A549 treated with Hydrocortisone at 1 μM for 4 hours (cell line): ENCODE measurements at places on chromosomes 4 and X. TPM values are rescaled to one million over a fixed set of nuclear protein-coding genes. Genes with fewer than 3 reads are reported as not detected.

Gene NKX3-2
- 0.07 to 0.14 TPM (median 0.12 TPM) in 5 replicates for total RNA-seq

Gene IQCM
- not detected in 5 replicates for total RNA-seq

Gene PPP1R3F
- total RNA-seq = 1.9 to 3.0 TPM (median 2.7 TPM) in 5 replicates

Gene ATP11C
- total RNA-seq = 8.1 to 16.8 TPM (median 11.4 TPM) in 5 replicates

Gene TMPRSS11D
- total RNA-seq = not detected in 5 replicates

Gene PPP1R2C
- not detected in 5 replicates for total RNA-seq

Gene FRG2
- total RNA-seq = 0.07 to 0.08 TPM in 2 of 5 replicates, not detected in the others

Gene SYN1
- total RNA-seq = 0.13 to 0.56 TPM (median 0.26 TPM) in 5 replicates

Gene RHOH
- 0.09 to 0.32 TPM (median 0.21 TPM) in 5 replicates for total RNA-seq

Gene PHOX2B
- total RNA-seq = 0.03 TPM in 1 of 5 replicates, not detected in the others
